ENCODE measurements at places on chromosomes 16 and 17.

DNA sequence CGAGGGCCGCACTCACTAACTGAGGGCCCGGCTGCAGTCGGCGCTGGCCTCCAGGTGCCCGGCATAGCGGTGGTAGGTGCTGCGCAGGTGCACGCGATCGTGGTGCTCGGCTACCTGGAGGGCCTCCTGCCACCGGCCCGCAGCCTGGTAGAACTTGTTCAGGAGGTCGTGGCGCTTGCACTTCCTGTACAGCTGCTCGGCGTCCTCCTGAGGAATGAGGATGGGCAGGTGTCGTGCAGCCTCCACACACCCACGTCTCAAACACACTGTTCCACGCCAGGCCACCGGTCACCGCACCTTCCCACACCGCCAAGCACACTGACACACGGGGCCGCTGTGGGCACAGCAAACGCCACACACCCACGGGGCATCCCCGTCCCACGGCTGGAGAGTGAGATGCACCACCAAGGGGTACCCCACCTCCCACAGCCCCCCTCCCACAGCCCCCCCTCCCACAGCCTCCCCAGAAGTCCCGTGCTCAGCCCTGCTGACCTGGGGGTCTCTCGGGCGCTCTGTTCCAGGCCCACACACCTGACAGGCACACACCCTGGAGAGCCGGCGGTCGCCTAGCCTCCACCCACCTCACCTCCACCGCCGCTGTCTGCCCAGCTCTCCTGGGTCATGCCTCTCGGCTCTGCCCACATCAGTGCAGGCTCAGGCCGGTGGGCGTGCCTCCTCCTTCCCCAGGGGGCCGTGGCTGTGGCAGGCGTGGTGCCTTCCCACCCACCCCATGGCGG is 7.4 kb upstream of the TMEM204 start:
- H3K27ac ChIP-seq, result no peak overlapping the region
- peaks cover 9% of the 10 kb centered on the region for H3K4me1 ChIP-seq
- H3K4me3 ChIP-seq, result no peak overlapping the region
- H3K27me3 ChIP-seq, result no peaks in the 10 kb centered on the region
- no peaks in the 10 kb centered on the region for H3K36me3 ChIP-seq

DNA sequence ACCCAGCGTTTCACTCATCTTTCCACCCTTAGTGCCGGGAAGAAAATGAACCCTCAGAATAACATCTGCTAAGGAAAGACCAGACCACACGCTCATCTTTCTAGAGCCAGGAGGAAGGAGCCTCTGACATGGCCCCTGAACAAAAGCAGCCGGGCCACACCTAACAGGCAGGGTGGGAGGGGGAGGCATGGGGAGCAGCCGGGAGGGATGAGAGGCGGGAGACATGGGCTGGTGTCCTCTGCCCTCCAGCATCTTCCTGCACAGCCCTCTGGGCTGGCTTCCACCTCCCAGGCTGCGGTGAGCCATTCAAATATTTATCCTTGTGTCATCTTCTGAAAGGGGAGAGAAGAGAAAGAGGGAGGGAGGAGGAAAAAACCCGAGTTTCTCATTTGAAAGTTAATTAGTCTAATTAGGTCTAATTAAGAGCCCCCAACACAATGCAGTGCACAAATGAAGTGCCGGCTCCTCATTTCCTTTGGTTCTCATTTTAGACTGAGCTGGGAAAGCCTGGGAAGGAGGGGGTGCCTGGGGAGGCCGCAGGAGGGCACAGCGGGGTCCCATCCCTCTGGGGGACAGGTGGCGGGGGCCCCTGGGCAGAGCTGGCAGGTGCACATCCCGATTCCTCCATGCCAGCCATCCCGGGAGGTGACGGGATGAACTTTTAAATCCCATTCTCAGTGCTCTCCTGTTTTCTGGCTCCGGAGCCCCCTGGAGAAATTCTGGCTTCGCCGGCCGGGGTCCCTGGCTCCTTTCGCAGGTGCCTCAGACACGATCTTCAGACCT is 90.5 kb downstream of the ENGASE start:
- no peaks in the 10 kb centered on the region for H3K4me1 ChIP-seq
- no peak overlapping the region for H3K27ac ChIP-seq
- no peaks in the 10 kb centered on the region for H3K36me3 ChIP-seq
- H3K4me3 ChIP-seq, result no peak overlapping the region
- H3K27me3 ChIP-seq, result no peaks in the 10 kb centered on the region

- DNase-seq, result no peak
- H3K27ac ChIP-seq, result no peak overlapping the region
- H3K27me3 ChIP-seq, result no peaks in the 10 kb centered on the region
Measured at GRCh38 chr17:15267996-15268395, 2.9 kb upstream of the PMP22 start.

DNA sequence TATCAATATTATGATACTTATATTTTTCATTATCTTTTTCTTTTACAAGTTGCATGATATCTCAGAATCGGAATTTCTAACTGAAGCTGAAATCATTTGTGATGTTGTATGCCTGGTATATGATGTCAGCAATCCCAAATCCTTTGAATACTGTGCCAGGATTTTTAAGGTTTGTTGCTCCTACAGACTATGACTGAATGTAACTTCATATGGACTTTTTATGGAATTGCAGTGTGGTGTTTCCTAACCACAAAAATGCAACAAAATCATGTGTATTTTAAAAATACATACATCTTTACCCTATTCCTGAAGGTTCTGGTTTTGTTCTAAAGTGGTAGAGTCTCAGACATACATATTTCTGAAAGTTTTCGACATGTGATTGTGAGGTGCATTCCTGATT is 58.8 kb upstream of the RHBDL3 start:
- H3K36me3 ChIP-seq, result no peaks in the 10 kb centered on the region
- DNase-seq, result no peak
- no peaks in the 10 kb centered on the region for H3K27me3 ChIP-seq

DNA sequence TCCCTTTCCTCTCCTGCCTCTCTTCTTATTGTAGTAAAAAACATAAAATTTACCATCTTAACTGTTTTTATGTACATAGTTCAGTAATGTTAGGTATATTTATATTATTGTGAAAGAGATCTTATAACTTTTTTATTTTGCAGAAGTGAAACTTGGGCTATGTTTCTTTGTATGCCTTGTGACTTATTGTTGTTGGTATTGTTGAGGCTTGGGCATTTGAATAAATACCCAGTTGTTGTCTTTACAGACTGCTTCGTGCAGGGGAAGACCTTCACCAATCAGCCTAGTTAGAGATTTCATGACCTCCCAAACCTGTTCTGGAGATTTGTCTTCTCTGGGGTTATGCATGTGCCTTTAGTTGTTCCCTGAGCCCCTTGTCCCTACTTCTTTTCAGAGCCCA is 31.9 kb downstream of the REXO5 start:
- no peak overlapping the region for H3K27ac ChIP-seq
- DNase-seq, result no peak
- H3K4me3 ChIP-seq, result no peak overlapping the region
- no peaks in the 10 kb centered on the region for H3K4me1 ChIP-seq

- no peak for DNase-seq
- no peaks in the 10 kb centered on the region for H3K36me3 ChIP-seq
- H3K4me1 ChIP-seq, result no peaks in the 10 kb centered on the region
- H3K27me3 ChIP-seq, result no peaks in the 10 kb centered on the region
- H3K27ac ChIP-seq, result no peak overlapping the region
Measured at GRCh38 chr17:2275722-2276121, 27.9 kb downstream of the SMG6 start.

DNA sequence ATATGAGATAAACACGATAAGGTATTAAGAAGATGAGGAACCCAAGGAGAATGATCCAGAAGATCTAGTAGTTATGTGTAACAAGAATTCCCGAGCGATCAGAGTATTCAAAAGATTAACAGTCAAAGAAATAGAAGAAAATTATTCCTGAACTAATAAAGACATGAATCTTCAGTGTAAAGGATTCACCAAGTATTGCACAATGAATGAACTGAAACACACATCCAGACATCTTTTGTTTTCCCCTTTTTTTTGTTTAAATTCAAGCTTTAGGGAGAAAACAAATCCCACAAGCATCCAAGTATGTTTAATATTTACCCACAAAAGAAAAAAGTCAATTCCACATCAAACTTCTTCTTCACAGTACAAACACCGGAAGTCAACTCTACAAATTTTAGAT is 23.7 kb upstream of the MYOCD start:
- DNase-seq, result no peak
- no peak overlapping the region for H3K27ac ChIP-seq
- H3K27me3 ChIP-seq, result no peaks in the 10 kb centered on the region
- H3K36me3 ChIP-seq, result no peaks in the 10 kb centered on the region
- H3K4me1 ChIP-seq, result peaks cover 5% of the 10 kb centered on the region
- H3K4me3 ChIP-seq, result no peak overlapping the region

GRCh38 chr16:4787627-4788482 is at the start of gene SEPTIN12:
Gene SEPTIN12, minus strand, starts transcription at chr16:4788345. Its CDS starts 700 bp downstream, at chr16:4787645.
- H3K36me3 ChIP-seq, result no peaks in the 10 kb centered on the region
- H3K4me1 ChIP-seq, result no peaks in the 10 kb centered on the region
- no peak within 1 kb of the TSS for H3K4me3 ChIP-seq
- no peaks in the 10 kb centered on the region for H3K27me3 ChIP-seq

GRCh38 chr16:78996790-78997189 is 603.7 kb downstream of the MAF start:
- H3K27ac ChIP-seq, result no peak overlapping the region
- H3K4me1 ChIP-seq, result peaks cover 3% of the 10 kb centered on the region
- H3K4me3 ChIP-seq, result no peak overlapping the region

DNA sequence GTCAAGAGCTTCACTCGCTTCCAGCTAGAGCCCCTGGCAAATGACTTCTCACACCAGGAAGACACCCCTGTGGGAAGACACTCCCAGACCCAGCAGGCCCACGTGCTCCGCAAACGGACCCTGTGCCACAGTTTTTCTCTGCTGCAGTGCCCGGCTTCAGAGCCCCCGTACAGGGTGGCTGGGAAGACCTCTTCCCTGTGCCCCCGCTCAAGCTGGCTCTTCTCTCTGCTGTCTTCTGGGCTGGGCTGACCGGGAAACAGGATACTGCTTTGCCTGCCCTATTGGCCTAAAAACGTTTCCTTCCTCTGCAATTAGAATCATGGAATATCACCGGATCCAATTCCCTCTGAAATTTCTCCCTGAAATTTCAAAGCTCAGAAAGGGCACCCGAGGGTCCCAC is 63.7 kb upstream of the CRHR1 start:
- no peak overlapping the region for H3K4me3 ChIP-seq
- H3K27me3 ChIP-seq, result no peaks in the 10 kb centered on the region
- no peaks in the 10 kb centered on the region for H3K36me3 ChIP-seq
- H3K4me1 ChIP-seq, result no peaks in the 10 kb centered on the region

- H3K27me3 ChIP-seq, result no peaks in the 10 kb centered on the region
- H3K4me1 ChIP-seq, result peaks cover 4% of the 10 kb centered on the region
- H3K4me3 ChIP-seq, result peak overlapping the region; percentile 85
Measured at GRCh38 chr16:49856672-49857330, 889 bp upstream of the ZNF423 start.

- H3K4me3 ChIP-seq, result no peak overlapping the region
- H3K36me3 ChIP-seq, result no peaks in the 10 kb centered on the region
- no peaks in the 10 kb centered on the region for H3K27me3 ChIP-seq
- H3K27ac ChIP-seq, result no peak overlapping the region
- no peak for DNase-seq
Measured at GRCh38 chr17:14448818-14449217, 147.9 kb downstream of the HS3ST3B1 start.

GRCh38 chr17:73678999-73679398 is 34.8 kb upstream of the SDK2 start:
- H3K27me3 ChIP-seq, result no peaks in the 10 kb centered on the region
- H3K36me3 ChIP-seq, result no peaks in the 10 kb centered on the region
- H3K27ac ChIP-seq, result no peak overlapping the region

GRCh38 chr17:3026856-3027751 is 36.3 kb downstream of the OR1D5 start:
- no peak for DNase-seq
- H3K4me1 ChIP-seq, result no peaks in the 10 kb centered on the region
- H3K36me3 ChIP-seq, result no peaks in the 10 kb centered on the region
- no peak overlapping the region for H3K4me3 ChIP-seq

- no peaks in the 10 kb centered on the region for H3K36me3 ChIP-seq
- H3K4me3 ChIP-seq, result no peak overlapping the region
- no peak for DNase-seq
Measured at GRCh38 chr17:13268791-13269595, 251.2 kb upstream of the ELAC2 start.

- DNase-seq, result peak; percentile 52
- H3K27me3 ChIP-seq, result peaks cover 9% of the 10 kb centered on the region
- H3K27ac ChIP-seq, result peak overlapping the region; percentile 25
- H3K36me3 ChIP-seq, result no peaks in the 10 kb centered on the region
- H3K4me1 ChIP-seq, result peaks cover 2% of the 10 kb centered on the region
Measured at GRCh38 chr17:44970136-44970741, 2.1 kb upstream of the C1QL1 start.

All from ovary (tissue), 10 donors.